ENCODE measurements at places on chromosomes 2 and 18.

DNA sequence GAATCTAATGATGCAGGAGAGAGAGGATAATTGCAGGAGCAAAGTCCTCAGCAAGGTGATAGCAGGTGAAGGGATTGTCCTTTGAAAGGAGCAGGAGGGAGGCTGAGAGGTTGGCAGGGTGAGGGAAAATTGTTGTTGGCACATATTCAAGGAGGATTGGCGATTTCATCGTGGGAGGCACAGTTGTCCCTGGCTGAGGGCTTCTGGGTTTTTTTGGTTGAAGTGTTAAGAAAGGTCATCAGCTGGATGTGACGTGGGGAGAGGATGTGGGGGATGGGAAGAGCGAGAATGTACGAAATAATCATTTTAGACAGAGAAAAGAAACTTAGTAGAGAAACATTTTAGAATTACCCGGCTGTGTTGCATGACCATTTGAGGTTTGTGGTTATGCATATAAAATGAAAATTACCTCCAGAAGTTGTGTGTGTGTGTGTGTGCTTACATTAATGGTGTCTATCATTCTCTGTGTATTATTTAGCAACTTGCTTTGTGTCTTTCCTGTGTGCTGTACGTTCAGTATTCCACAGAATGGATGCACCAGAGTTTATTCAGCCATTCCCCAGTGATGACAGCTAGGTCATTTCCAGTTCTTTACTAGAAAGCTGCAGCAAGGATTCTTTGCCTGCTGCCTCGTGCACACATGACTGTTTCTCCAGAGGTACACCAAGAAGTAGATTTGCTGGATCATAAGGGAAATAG is 67.6 kb downstream of the SDC1 start:
- no peak for DNase-seq

DNA sequence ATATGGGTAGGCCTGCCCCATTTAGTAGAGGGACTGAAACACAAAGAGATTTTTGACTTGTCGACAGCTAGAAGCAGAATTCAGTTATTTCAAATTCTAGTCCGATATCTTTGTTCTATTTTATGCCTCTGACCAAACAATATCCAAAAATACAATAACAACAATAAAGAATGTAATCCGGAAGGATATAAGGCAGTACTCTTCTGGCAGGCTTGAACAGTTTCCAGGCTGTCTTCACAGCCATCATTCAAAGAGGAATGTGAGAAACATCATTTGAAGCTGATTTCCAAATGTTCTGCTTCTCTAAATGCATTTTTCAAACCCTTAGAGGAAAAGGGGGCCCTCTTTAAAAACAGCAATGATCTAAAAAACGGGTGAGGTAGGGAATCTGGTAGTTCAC is 36.7 kb upstream of the SPTBN1 start:
- no peak for DNase-seq

DNA sequence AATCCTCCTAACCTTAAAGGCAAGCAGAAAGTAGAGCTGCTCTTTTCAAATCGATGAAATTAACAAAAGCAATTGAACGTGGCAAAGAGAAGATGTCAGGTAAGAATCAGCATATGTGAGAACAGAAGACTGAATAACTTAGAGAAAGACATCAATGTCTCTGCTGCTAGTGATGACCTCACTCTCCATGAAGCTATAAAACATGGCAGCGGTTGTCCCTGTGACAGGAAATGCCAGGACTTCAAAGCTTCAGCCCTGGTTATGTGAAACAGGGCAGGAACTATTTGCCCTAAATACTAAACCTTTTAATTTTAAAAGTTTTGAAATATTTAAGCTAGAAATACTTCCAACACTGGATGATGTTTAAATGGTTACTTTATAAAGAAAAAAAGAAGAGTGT is 383.7 kb downstream of the XIRP2 start:
- no peak for DNase-seq

- no peak for DNase-seq
Observed at GRCh38 chr2:109209412-109209811, 80.4 kb downstream of the SH3RF3 start.

- DNase-seq = no peak
Observed at GRCh38 chr2:145323512-145323911, 803.6 kb upstream of the ZEB2 start.

GRCh38 chr18:814300-815084 is 2.5 kb upstream of the YES1 start:
- DNase-seq = no peak

DNA sequence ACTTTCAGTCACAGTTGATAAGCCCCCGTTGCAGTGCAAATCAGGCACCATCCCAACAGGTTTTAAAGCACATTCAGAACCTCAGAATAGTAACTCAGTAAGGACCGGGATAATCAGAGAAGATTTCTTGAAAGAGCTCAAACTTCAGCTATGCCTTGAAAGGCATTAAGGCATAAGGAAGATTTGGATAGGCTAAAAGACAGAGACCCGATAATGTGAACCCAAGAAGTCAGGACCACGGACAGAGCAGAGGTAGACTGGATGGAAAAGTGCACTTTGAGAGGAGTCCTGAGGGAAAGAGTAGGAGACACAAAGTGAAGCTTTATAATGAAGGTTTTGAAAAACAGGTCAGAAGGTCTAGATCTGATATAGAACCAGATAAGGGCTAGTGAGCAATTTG is 36.9 kb upstream of the KLF7 start:
- DNase-seq = no peak

- no peak for DNase-seq
Observed at GRCh38 chr2:62362561-62362960, 143.4 kb downstream of the TMEM17 start.

DNA sequence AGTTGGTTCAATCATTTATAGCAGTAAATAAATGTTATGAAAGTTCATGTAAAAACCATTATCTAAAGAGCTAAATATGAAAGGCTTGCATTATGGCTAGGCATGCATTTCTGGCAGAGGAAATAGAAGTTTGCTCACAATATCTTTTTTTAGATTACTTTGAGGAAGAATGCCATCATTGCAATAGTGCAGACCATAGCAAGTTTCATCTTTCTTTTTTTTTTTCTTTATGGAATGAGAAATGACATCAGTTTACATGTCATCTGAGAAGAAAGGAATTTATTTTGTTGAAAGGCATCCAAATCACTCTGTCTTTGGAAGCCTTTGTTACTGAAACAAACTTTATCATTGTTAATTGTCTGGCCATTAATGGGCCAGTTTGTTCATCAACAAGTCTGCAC is 74.5 kb upstream of the NCKAP5 start:
- DNase-seq = no peak

GRCh38 chr2:177572236-177572671 is 179.7 kb downstream of the AGPS start:
- DNase-seq = no peak

DNA sequence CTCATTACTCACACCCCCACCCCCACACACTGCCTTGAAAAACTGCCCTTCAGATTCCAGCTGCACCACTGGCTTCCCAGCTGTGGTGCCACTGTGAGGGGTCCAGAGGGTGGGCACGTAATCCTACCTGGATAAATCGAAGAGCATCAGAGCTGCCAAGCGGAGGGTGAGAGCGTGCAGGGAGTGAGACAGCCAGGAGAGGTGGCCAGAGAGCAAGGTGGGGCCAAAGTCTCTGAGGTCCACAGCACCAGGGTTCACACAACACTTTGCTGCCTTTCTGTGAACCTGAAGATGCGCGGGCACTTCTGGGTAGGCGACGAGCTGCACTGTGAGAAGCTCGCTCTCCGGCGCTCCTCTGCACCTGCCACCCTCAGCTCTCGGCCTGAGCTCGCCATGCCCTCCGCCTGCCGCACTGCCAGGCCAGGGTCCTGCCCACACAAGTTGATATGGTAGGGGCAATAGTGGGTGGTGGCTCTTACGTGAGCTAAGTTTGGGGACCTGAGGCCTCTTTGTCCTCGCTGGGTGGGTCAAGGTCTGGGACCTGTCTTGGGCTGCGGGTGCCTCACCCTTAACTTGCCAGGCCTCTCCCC is 83.9 kb downstream of the MARCO start:
- DNase-seq = no peak

GRCh38 chr18:75221897-75222296 is 11.3 kb downstream of the TSHZ1 start:
- DNase-seq = no peak

GRCh38 chr2:86398500-86399474 is 42.4 kb upstream of the KDM3A start:
- DNase-seq = no peak

- DNase-seq = no peak
Observed at GRCh38 chr2:239294571-239295054, 106.2 kb downstream of the HDAC4 start.

DNA sequence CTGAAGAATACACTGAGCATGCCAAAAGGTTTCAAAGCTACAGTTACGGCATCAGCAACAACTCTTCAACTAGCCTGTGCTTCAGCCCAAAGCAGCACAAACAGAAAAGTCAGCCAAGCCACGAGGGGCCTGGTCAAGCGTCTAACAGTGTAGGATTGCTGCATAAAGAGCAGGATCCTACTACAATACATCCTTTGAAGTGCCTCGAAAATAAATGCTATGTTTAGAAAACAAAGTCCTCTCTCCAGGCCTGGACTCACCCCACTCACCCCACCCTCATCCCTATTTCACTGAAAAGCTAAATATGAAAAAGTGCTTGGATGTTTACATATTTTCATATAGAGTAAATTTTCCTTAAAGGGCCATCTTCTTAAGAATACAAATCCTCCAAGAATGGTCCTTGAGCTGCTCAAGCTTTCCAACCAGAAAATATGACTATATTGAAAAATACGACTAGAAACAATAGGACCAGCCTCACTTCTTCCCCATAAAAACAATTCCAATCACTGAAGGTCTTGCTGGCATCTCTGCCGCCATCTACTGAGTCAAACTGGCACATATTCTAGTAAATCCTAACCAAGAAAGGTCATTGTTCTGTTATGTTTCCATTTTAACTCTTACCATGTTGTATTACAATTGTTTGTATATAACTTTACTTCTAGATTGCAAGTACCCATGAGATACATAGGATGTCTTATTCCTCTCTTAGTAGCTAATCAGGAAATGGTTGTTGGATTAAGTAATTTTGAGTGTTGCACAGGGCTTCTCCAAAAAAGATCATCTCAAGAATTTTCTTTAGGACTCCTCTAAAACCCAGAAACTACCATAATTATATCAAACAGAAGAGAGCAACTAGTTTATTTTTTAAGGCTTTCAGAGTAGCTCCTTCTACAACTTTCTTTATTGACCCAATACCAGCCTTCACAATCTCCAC is 63.6 kb downstream of the CLHC1 start:
- peak; percentile 20 for DNase-seq

DNA sequence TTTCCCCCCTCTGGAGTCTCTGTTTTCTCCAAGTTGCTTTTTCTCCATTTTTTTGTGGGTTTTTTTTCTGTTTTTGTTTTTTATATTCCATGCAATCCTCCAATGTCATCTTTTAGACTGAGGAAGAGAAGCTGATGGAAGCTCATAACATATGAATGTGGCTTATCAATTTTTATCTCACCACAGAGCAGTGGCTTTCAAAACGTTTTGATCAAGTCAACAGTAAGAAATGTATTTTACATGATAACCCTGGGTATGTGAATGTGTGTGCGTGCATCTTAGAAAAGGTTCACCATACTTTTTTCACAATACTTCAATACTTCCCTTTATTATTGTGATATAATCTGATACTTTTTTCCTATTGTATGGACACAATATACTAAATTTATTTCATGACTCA is 64.6 kb upstream of the CDCA7 start:
- no peak for DNase-seq

GRCh38 chr2:647691-648231 is 29.4 kb downstream of the TMEM18 start:
- no peak for DNase-seq

DNA sequence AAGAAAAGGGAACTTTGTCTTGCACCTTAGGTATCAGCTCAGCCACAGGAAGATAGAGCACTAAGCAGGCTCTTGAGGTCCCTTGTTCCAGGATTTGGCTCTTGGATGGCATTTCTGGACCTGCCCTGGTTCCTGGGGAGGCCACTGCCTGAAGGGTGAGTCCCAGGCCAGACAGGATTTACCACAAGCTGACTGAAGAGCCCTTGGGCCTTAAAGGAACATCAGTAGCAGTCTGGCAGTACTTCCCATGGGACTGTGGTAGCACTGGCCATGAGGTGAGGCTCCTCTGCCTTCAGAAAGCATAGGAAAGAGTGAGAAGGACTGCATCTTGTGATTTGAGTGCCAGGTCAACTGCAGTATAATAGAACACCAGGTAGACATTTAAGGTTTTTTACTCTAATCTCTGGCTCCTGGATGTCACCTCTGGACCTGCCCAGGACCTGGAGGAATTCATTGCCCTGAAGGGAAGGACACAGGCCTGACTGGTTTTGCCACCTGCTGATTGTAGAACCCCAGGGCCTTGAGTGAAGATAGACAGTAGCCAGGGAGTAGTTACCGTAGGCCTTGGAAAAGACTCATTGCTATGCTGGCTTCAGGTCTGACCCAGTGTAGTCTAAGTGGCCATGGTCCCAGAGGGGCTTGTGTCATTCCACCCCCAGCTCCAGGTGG is 154.4 kb upstream of the CREB1 start:
- no peak for DNase-seq

DNA sequence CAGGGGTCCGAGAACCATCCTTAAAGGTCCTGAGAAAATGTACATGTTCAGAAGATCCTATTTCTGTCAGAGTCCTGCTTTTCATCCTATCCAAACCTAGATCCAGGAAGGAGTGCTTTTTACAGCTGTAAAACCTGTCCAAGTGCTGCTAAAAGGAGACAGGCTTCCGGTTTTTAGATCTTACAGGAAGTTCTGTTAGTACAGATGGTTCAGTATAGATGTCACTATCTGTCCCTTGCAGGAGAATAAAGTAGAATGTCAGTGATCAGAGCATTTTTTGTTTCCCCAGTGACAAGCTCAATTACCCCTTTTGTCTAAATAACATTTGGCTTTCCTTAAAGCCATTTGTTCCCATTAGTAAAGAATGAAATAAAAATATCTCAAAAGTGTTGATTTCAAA is 98.3 kb downstream of the NRP2 start:
- no peak for DNase-seq

GRCh38 chr2:239590276-239590675 is 189.5 kb upstream of the HDAC4 start:
- DNase-seq = no peak

DNA sequence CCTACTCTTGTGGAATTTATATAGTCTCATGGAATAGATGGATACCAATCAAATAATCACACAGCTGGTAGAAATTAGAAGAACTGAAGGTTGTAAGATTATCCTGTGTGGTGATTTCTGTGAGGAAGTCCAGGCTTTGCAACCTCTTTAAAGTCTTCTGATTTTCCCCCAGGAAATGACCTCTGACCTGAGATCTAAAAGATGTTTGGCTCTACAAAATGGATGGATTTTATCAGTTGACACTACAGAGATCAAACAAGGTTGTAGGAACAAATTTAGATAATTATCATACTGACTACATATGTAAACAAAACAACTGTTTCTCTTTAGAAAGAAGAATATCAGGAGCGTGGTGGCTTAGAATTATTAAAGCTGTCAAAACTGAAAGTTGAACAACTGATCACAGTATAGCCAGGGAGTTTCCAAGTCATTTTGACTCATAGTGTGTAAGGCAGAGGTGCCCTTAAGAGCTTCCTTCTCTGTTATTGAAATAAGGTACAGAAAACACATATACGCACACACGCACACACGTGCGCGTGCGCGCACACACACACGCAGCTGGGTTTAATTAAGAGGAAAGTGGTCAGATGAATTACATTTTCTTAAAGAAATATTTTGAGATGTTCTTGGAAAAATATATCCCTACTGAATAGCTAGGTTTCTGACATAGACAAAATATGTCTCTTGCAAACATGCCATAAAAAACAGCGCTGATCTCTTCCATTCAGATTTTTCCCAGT is 35.5 kb upstream of the PELI1 start:
- no peak for DNase-seq

- no peak for DNase-seq
Observed at GRCh38 chr2:16281451-16282335, 341.3 kb downstream of the MYCN start.

GRCh38 chr18:30522288-30522929 is 520.1 kb downstream of the DSC3 start:
- no peak for DNase-seq

All from activated CD4-positive, alpha-beta T cell treated with anti-CD3 and anti-CD28 coated beads, Interleukin-2, amount 50 U/mL, for 24 hours (primary cell).